Femur (tissue), 1 donor: ENCODE measurements at places on chromosomes 6 and 20.

DNA sequence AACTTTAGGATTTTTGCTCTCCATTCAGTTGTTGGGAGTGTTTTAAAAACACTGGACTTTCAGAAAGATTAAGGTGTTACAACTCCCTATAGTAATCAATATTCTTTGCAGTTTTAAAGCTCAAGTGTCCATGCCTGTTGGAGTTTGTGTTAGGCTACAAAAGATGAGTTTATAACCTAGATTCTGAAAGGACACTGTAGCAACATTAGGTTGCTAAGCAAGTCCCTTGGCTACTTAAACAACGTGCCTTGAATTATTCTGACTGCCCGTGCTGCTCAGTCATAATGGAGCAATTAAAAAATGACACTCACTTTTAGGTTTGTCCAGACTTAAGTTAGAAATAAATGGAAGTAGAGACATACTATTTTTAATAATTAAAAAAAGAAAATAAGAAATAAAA is 41.0 kb downstream of the KLHL32 start:
- DNase-seq: no peak

- no peak for DNase-seq
These were observed 10.7 kb downstream of the TBXT start for GRCh38 chr6:166156942-166157341.

GRCh38 chr6:107334026-107334425 is 125.3 kb downstream of the PDSS2 start:
- DNase-seq: no peak

DNA sequence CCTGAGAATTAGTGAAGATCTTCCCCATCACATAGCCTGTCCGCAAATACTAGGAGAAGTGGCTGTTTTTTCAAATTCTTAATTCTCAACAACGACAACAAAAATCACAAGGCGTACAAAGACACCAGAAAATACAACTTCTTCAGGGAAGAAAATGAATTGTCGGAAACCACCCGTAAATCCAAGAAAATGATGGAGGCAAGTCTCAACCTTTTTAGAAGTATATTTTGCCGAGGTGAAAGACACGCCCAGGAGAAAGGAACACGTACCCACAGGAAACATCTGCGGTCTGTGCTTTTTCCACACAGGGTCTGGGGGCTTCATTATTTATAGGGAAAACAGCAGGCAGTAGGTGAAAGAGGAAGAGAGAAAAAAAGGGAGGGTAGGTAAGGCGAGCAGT is 223.9 kb upstream of the GGTLC1 start:
- no peak for DNase-seq

- no peak for DNase-seq
These were observed 49.5 kb downstream of the TRERF1 start for GRCh38 chr6:42402184-42402583.
